ENCODE measurements at places on chromosomes 3 and 15. TPM values are rescaled to one million over a fixed set of nuclear protein-coding genes. Genes with fewer than 3 reads are reported as not detected.

The LNP1 gene
- 1.3 TPM for total RNA-seq

The SI gene
- total RNA-seq = 58.6 TPM

The ADPRH gene
- total RNA-seq = 2.7 TPM

The C2CD4B gene
- total RNA-seq = 3.2 TPM

The TXNRD3 gene
- 11.4 TPM for total RNA-seq

The OR5H6 gene
- not detected for total RNA-seq

The KY gene
- total RNA-seq = 0.14 TPM

The ERC2 gene
- 0.43 TPM for total RNA-seq

The SMARCC1 gene
- 61.5 TPM for total RNA-seq

The CCDC54 gene
- total RNA-seq = not detected

The EIF2A gene
- total RNA-seq = 74.1 TPM

The KCNMB2 gene
- total RNA-seq = 1.3 TPM

The SERP1 gene
- total RNA-seq = 87.1 TPM

All from mucosa of descending colon (tissue), 3 donors.